Stimulated activated CD4-positive, alpha-beta T cell treated with anti-CD3 and anti-CD28 coated beads, TNF-alpha, amount 100 ng/mL, for 24 hours (primary cell): ENCODE measurements at places on chromosomes 1 and 21.

GRCh38 chr21:29075706-29076466 is 2.4 kb upstream of the CCT8 start:
- no peak for DNase-seq

DNA sequence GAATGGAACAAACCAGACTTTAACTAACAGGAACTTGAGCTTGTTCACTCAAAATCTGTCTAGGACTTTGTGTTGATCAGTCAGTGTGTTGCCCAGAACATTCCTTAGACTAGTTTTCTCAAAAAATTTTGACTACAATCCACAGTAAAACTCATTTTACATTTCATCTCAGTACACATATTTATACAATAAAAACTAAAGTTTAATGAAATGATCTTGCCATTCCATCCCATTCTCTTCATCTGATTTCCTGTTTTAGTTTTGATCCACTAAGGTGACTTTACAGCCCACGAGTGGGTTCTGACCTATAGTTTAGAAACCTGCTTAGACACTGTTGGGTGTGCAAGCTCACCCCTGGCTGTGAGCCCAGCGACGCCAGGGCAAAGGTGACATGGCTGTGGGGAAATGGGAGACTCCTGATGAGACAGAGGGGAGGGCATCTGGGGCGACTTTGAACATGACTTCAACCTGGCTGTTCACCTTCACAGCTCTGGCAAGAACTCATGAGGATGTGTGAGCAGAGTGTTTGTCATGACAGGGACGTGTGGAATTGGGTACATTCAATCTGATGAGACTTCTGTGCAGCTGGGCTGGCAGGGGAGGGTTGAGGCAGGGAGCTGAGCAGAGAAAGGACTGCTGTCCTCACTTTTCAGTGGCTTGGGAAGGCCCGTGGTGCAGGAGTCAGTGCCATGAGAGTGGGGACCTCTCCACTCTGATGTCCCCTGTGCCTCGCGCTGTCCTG is 40.6 kb downstream of the LHX4 start:
- no peak for DNase-seq

GRCh38 chr1:151809290-151809984 is 4.2 kb upstream of the LINGO4 start:
- DNase-seq, result no peak

GRCh38 chr1:169872906-169873305 is 20.8 kb downstream of the SCYL3 start:
- DNase-seq, result no peak

DNA sequence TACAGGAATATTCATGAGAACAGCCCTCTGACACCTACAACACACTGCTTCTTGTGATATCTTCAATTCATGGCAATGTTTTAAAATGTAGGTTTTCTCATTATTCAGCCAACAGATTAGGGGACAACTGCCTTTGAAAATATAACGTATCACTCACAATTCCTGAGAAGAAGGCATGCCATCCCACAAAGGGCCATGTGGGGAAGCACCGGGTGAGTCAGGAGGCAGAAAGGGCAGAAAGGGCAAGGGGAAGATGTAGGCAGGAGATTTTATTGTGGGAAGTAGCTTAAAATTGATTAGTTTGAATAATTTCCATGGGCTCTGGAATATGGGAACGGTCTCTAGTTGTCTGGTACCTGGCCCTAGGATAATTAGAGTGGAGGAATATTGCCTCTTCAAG is 165.7 kb downstream of the HHIPL2 start:
- no peak for DNase-seq

- DNase-seq, result no peak
These were observed 4.2 kb downstream of the ADORA3 start for GRCh38 chr1:111499026-111499785.

- no peak for DNase-seq
These were observed 121.0 kb upstream of the TSPAN2 start for GRCh38 chr1:115210302-115210711.

DNA sequence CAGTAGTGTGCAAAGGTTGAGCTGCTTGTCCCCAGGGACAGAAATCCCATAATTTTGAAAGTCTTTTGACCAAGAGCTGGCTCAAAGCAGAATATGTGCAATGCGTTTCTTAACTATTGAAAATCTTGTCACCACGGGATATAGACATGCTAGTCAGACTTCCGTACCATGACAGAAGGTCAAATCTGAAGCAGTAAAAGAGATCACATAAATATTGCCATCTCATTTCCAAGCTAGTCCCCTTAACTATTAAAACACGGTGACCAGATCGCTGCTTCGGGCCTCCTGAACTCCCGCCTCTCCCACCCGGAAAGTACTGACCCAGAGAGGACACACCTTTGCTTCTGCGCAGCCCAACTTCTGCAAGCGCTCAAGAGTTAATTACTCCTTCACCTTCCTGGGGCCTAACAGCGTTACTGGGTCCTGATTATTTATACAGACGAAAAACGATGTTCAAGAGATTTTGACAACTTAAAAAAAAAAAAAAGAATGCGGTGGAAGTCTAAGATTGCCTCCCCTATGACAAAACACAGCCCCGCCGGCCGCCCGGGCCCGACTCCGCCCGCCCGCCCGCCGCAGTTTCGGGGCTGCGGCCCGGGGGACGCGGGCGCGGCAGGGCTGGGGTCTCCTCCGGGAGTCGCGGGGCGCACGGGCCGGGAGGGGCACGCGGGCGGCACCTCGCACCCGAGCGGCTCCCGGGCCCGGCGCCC is 692 bp downstream of the SORT1 start:
- no peak for DNase-seq

GRCh38 chr21:42541618-42542017 is 28.0 kb downstream of the SLC37A1 start:
- DNase-seq, result no peak

- DNase-seq, result no peak
These were observed 1.7 kb downstream of the KRTAP10-3 start for GRCh38 chr21:44556879-44557278.

GRCh38 chr1:55070293-55071164 is 31.2 kb downstream of the PCSK9 start:
- DNase-seq, result no peak

- DNase-seq, result peak; percentile 92
These were observed at the start of the genes ANKRD34A and POLR3GL for GRCh38 chr1:145964328-145965118. ANKRD34A (minus strand) TSS chr1:145964575; CDS start chr1:145961759, 2,816 bp downstream. POLR3GL (plus strand) TSS chr1:145964690; CDS start chr1:145974866, 10,176 bp downstream.
